ENCODE measurements at places on chromosomes 5 and 9.

DNA sequence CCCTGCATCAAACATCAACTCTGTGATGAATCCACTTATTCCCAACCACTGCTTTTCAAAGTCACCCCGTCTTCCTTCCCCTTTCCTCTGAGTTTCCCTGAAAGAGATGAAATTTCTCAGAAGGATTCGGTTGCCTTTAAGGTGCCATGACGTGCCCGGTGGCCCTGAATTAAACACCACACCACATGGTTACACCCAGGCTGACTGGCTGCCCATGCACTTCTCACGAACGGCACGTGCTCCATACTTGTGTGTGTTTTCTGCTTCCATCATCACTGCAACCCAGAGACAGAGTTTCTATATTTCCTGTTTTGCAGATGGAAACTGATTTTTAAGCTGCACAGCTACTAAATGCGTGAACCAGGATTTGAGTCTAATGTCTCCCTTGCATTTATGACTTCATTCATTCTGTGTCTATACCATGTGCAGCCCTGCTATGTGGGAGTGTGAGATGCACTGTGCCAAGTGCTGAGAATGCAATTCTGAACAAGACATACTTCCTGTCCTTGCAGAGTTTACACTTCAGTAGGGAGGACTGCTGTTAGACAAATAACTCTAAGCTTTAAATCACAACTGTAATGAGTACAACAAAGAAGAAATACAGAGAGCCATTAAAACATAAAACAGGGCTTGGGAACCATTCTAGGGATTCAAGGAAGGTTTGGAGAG is 162.9 kb downstream of the NXNL2 start:
- no peak for DNase-seq

- no peak for DNase-seq
These were observed 150.8 kb downstream of the ROR2 start for GRCh38 chr9:91799113-91799744.

DNA sequence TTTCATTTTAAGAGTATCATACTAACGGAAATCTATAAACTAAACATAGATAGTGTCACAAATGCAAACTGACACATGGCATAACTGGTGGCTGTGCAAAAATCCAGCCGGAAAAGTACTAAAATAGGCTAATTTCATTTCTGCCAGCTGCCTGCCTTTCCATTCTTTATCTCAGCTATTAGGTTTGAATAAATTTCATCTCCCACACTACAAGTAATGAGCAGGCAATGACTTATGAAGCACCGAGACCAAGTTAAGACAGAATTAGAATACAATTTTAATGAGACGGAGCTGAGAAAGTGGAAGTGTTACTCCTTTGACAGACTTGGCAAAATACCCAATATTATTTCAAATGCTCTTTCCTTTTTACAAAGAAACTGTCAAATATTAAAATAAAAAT is 258.8 kb upstream of the ZNF608 start:
- no peak for DNase-seq

DNA sequence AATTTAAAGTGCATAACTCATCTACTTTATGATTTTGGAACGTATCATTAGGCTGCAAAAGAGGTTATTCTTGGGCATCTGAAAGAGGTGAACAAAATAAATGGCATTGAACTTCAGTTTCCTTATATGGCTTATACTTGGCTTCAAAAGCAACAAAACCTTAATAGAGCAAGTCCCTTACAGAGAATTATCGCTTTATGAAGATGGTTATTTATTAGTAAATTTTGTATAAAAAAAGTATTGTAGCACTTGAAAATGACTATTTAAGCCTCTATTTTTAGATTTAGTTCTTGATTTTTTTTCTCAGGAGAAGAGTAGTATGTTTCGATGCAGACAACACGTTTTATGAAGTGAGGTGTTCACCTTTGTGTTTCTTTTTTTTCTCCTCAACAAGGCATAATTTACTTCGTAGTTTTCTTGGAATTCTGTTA is 2.0 kb downstream of the ERBIN start:
- no peak for DNase-seq

DNA sequence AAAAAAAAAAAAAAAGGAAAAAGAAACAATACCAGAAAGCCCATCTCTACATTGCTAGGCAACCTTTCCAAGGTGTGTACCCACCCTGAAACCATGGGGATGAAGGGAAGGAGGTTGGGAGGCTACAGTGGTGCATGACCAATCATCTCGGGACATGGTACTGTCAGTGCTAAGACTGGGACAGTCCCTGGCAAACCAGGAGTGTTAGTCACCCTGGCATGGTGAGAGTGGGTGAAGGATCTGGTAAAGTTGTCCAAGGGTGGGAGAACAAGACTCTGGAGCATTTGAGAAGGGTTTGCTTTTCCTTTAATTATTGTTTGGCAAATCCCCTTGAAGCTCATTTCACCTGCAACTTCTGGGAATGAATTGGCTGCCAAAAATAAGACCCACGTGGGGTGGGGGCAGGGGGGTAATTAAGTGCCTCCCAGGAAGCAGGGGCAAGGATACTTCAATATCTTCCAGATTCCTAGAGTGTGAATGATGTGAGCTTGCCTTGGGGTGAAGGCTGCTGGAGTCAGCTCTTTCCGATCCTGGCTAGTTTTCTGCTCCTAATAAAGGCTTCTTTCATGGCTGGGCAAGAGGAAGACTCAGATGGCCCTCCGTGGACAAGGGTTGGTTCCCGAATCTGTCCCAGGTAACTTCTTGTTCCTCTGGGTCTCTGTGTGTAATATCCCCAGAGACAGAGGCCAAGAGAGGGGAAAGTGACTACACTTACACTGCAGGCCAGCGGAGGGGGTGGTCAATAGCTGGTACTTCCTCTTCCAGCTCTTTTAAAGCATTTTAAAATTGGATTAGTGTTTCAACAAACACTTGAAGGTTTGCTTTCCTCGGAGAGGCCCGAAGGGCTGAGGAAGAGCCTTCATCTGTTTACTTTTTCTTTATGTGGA is 61.6 kb upstream of the SPRY4 start:
- DNase-seq: no peak

GRCh38 chr9:110355911-110356310 is 18.2 kb upstream of the TXNDC8 start:
- DNase-seq: no peak

- DNase-seq: no peak
These were observed 4.5 kb upstream of the ORM1 start for GRCh38 chr9:114318416-114318815.

GRCh38 chr5:71945436-71945835 is 161.8 kb upstream of the MAP1B start:
- no peak for DNase-seq

DNA sequence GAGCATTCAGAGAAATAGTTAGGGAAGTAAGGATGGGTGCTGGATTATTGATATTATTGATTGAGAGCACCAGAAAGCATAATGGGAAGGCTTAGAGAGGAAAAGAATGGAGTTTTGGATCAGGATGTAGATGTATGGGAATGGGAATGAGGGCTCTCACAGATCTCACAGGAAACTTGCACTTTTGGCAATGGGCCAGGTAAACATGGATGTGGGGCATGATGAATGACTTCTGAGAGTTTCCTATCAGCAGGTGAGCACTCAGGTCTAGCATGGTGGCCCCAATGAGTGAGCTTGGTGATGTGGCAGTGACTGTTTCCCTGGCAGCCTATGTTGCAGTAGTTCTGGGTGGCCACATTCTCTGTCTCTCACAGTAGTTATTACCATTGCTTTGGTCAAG is 283.8 kb downstream of the FBXL7 start:
- DNase-seq: no peak

DNA sequence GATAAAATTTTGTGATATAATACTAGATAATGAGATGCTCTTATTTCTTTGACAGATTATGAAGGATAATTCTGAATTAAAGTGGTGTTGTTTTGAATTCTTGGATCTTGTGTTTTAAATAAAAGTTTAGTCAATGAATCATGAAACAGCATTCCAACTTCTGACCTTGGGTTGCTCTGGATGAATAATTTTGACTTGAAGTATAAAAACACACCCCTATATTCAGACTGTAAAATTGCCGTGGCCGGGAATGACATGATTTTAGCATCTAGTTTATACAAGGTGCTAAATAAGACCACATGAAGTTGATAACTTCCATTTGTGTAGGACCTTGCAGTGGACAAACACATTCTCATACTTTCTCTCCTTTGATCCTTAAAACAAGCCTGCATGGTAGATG is 67.2 kb upstream of the DAP start:
- DNase-seq: no peak

GRCh38 chr9:86486891-86487837 is 133.0 kb upstream of the TUT7 start:
- DNase-seq: no peak

Measured in activated CD4-positive, alpha-beta T cell treated with anti-CD3 and anti-CD28 coated beads, Interleukin-2, amount 10 ng/mL, durations not matched to agents 7 days and 5 days (primary cell).